ENCODE measurements at places on chromosomes 12 and 14.

GRCh38 chr14:26282578-26282977 is 315.3 kb downstream of the NOVA1 start:
- DNase-seq: no peak

DNA sequence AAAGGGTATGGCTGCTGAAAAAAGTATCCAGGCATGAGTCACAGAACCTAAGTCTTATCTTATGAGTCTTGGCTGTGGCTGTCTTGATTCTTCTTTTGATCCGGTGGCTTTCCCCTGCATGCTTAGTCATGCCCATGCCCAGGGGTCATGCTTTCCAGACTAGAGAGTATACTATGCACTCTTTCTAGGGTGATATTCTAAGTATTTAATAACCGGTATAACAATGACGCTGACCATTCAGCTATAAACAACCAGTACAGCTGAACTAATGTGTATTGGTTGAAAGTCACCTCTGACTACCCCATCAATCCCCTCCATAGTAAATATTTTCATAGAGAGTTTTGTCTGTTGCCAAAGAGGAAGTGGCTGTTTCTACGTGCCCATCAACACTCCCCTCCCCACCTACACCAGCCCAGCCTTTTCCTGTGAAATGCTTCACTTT is 34.7 kb upstream of the NRXN3 start:
- DNase-seq: no peak

DNA sequence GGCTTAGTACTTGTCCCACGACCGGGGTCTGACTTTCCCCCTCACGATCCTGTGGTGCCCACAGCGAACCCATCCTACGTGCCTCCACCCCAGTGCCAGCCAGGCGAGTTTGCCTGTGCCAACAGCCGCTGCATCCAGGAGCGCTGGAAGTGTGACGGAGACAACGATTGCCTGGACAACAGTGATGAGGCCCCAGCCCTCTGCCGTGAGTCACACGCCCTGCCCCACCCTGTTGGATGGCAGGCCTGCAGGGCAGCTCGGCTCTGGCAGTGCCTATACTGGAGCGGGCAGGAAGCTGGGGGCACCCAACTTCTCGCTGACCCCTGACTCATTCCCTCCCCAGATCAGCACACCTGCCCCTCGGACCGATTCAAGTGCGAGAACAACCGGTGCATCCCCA is 18.3 kb upstream of the LRP1-AS start:
- DNase-seq: no peak

- DNase-seq: no peak
Measured at GRCh38 chr12:120654656-120655055, 14.2 kb downstream of the CABP1 start.

DNA sequence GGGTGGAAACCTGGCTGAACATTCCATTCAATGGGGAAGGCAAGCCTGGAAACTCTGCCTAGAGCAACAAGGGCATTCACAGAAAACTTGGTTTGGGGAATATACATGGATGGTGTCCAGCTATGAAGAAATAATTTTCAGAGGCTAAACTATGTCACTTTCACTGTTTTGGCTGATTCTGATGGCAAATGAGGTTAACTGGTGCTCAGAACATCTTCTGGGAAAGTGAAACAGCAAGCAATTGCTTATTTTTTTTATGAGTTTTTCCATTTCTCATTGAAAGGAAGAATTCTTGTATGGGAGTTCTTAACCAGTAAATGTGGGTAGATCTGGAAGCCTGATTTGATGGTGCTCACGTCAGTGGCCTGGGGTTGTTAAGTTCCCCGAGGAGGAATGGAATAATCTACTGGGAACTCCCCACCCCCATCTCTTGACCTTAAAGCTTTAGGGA is 132.8 kb upstream of the BTG1 start:
- no peak for DNase-seq

DNA sequence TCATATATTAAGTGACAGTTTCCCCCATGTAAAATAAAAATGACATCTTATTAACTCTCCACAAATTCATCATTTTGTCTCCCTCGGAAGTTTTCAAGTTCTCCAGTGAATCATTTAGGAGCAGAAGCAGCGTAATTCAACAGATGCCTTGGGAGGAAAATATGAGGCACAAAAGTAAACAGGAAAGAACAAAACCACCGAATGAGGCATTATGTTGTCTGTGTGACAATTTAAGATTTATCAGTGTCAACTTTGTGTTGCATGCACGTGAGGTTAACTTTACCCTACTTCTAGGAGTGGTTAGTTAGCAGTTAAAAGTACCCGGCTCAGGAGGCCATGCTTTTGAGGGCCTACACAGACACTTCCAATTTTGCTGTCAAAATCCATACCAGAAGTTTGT is 258.6 kb downstream of the IPO8 start:
- DNase-seq: no peak

DNA sequence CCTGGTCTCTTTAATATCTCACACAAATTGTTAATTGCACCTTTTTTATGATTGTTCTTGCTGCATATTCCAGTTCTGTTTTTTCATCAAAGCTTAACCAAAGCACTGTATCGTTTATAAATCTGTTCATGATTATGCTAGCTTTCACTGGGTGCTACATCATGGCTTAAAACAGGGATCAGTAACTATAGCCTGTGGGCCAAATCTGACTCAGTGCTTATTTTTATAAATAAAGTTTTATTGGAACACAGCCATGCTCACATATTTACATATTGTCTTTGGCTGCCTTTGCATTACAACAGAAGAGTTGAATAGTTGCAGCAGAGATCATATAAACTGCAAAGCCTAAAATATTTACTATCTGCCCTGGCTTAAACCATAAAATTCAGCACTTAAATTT is 183.4 kb upstream of the NRXN3 start:
- no peak for DNase-seq

DNA sequence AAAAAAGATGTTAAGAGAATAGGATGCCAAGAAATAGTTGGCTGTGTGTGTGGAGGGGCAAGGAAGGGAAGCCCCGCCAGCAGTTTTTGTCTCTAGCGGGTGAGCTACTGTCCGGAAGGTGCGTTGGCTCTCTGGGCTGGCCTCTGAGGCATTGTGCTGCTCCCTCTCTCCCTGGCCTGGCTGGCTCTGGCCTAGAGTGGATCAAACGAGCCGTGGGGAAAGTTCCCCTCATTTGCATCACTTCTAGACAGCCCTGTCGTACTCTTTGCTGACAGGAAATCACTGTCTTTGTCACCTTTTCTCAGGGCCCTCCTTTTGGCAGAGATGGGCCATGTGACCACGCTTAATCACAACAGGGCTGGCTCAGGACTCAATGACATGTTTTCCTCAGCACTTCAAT is 236.1 kb upstream of the NPAS3 start:
- no peak for DNase-seq

- no peak for DNase-seq
Measured at GRCh38 chr12:120199595-120200306, 1.2 kb downstream of the RPLP0 start.

DNA sequence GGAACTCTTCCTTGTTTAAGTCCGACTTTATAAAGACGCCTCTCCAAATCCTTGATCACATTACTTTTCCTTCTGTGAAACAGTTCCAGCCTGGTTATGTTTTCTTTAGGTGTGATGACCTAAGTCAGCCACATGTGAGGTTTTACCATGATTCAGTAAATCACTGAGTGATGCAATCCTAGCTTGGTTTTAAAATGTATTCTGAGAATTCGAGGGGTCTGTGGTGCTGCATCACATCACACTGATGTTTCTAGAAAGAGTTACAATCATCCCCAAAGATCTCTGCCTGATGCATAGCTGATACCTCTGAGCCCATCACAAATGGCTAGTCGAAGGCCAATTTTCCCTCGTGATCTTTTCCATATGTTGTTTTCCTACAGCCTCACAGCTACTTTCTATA is 152.7 kb downstream of the ANO2 start:
- DNase-seq: no peak

- no peak for DNase-seq
Measured at GRCh38 chr12:79887890-79888289, 47.0 kb downstream of the PPP1R12A start.

DNA sequence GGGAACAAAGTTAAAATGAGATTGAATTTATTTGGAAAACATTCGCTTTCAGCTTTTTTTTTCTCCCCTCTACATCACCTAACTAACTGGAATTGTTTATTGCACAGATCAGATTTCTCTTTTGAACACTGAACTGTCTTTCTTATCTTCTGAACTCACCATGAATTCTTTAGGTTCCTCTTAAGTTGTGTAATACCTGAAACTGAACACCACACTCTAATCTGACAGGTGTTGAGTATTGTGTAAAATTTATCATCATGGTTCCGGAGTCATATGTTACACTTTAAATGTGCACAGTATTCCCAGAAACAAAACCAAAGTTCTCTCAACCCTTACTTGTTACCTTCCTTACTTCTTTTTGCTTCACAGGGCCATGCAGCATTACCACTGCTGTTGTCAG is 66.8 kb downstream of the TGFB3 start:
- DNase-seq: no peak

DNA sequence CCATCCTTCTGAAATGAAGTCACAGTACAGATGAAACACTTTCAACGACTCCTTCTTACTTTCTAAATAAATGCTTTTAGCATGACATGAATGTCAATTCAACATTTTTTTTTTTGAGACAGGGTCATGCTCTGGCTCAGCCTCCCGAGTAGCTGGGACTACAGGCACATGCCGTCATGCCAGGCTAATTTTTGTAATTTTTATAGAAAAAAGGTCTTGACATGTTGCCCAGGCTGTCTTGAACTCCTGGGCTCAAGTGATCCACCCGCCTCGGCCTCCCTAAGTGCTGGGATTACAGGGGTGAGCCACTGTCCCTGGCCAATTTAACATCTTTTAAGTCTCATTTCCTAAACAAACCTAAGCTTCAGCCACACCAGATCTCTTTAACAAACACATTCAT is 16.4 kb downstream of the GALNT6 start:
- no peak for DNase-seq

GRCh38 chr12:106519607-106520021 is 63.2 kb upstream of the RFX4 start:
- no peak for DNase-seq

DNA sequence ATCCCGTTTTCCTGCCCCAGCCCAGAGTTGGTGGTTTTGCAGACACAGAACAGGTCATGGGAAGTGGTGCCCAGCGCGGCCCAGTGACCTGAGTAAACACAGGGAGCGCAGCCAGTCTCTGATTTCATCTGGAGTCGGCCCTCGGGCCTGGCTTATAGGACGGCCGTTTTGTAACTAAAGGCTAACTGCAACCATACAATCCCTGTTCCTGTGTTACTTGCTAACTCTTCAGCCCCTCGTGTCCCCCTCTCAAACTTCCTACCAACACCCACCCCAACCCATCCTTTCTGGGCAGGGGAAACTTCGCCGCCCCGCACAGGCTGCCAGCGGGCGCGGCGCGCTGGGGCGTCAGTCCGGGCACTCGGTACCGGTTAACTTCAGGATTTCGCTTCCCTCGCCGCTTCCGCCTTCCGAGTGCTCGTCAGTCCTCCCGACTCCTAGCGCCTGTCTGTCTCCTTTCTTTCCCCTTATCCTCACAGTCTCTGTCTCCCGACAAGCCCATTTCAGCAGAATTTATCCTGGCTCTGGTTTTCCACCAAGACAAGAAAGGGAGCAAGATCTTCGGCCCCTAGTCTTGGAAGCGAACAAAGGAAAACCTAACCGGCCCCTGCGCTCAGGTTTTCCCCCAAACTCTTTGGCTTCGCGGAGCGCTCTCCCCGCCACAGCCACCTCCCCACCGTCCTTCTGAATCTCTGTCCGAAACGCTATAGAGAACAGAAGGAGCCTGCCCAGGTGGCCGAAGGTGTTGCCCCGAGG is 2.0 kb downstream of the SIX1 start:
- no peak for DNase-seq

DNA sequence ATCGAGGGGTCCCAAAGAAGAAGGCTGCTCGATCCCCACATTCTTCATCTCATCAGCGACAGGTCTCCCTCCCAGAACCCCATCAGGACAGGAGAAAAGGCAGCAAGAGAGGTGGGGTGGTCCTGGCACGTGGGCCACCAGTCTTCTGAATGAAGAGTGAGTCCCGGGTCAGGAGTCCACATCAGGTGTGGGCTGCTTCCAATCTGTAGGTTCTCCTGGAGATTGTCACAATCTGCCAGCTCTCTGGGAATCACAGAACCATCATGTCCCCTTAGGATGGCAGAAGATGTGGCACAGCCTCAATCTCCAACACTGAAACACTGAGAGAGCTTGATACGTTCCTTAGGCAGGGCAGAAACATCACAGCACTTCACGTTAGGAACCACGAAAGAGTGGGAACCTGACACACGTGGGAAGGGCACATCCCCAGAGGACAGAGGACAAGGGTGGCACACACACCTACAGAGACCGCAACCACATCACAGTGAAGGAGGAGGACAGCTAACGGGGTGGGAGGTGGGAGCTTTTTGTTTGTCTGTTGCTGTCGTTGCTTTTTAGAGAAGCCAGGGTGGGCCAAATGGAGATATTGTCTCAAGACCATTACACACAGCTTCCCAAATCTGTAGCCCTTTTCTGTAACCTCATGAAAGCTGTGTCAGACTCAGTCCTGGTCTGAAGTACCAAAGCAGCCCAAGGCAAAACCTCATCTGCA is 284.5 kb downstream of the DPF3 start:
- DNase-seq: no peak

DNA sequence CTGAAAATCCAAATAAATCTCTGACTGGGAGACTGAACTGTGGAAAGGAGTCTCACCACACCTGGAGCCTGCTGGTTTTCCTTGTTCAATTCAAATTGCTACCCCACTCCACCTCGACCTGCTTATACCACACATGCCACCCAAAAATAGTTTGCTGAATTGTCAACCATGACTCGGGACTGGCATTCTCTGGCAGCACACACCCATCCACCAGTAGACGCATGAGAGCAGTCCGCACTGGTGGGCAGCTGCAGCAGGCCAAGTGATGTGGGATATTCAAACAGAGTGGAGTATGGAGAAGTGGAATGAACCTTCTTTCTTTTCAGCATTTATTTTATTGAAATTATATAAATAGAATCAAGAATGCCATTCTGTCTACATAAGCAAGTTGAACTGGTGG is 38.7 kb upstream of the SYCP3 start:
- no peak for DNase-seq

DNA sequence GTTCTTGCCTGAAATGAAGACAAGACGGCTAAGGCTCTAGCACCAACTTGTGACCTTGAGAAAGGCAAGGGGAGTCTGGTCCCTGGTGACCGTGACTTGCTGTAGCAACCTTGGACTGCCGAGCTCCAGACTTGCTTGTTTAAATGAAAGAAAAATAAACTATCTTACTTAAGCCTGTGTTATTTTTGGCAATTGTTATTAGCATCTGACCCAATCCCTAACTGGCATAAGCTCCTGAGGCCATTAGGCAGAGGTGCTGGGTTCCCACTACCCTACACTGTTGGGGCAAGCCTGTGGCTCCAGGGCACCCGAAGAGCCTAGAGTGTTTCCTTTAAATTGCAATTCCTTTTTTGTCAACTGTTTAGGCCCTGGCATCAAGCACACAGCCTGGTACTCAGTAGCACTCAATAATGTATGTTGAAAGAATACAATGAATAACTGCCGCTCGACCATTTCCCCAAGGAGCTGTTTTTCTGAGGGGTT is 106.9 kb upstream of the HIF1A start:
- no peak for DNase-seq

DNA sequence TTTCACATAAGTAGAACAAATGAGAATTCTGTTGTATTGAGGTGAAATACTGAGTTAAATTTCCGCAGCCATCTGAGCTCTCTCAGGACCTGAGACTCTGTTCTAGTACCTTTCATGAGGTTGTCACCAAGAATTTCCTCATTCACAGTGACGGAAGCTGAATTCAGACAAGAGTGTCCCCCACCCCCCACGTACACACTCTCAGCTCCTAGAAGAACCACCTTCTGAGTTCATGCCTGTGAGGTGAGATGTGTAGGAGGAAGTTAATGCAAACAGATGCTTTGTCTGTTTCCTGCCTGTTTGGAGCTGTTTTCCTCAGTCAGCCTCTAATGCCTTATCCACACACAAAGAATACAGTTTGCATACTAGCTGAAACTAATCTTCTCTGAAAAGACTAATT is 18.2 kb downstream of the BICDL1 start:
- DNase-seq: no peak
